ENCODE measurements at places on chromosomes 3 and 15.

DNA sequence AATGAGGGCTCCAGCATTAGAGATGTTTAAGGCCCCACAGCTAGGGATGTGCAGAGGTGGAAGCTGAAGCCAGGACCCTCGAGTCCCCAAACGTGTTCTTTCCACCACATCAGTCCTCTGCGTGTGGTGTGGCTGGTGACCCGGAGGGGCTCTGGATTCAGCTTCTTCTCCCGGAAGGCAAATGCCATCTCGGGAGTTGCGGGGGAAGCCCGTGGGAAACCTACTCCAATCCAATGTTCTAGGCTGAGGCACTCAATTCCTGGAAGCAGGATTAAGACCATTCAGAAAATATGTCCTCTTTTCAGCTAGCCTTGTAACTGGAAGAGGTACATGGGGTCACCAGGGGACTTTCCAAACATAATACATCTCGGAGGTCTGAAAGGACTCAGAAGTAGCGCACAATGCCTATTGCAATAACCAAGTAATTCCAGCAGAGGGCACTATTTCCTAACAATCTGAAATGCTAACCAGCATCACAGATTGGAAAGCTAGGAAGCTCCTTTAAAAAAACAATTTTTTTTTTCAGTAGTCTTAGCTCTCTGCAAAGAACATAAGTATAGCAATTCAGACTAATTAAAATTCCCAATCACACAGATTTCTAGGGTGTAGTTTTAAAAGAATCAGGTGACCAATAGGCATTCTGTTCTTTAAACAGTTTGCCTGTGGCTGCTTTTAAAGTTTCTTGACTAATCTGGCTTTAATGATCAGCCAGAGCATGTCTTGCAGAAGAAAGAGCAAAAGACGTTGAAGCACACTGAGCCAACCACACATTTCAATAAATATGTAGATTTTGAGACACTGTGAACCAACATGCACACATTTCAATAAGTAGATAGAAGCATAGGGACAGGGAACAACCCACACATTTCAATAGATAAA, 36.1 kb downstream of the BNC1 start:
- DNase-seq: no peak

GRCh38 chr3:117728226-117728625, 1018.6 kb downstream of the TUSC7 start:
- no peak for DNase-seq

- DNase-seq: no peak
Measured at GRCh38 chr3:48999085-48999858, 7.9 kb upstream of the WDR6 start.

DNA sequence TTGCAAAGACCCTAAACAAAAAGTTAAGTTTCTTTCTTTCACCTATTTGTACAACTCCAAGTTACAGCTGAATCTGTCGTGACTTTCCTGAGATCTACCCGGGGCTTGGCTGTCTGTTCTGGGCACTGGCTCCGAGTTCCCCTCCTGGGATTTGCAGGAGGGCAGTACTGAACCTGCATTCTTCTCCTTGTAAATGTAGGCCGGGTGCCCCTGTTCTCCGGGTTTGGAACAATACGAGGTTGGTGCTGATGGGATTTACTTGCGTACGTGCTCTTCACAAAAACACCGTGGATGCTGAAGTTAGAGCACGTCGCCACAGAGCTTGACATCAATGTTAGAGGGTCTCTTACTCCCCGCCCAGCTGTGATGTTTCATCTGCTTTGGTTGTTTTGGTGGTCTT, 48.1 kb downstream of the KLHL25 start:
- DNase-seq: no peak

DNA sequence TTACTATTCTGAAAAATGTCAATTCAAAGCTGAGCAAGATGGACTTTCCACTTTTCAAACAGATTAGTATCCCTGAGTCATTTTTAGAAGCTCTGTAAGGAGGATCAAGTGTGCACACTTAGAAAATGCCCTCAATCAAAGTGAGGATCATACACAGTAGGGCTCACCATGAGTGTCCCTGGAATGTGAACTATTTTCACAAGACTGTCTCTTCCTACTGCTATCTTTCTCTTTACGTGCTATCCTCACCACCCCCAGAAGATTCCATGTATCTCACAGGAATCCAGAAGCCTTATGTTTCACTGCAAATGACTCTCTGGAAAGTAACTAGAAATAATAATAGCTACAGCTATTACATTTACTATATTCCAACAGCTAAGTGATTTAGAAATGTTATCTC, 349.9 kb upstream of the TGFBR2 start:
- DNase-seq: no peak

DNA sequence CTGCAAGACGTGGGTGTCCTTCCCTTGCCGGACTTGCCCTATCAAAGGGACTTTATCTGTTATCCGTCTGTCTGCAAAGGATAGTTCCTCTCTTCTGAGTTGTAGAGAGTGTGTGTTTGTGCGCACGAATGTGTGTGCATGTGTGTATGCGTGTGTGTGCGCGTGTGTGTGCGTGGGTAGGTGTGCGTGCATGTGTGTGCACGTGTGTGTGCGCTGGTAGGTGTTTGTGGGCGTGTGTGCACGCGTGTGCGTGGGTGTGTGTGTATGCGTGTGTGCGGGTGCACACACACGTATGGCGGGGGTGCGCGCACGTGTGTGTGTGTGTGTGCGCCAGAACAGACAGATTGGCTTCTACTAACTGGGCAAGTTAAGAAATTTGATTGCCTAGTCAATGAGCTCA, 4.1 kb upstream of the BMF start:
- no peak for DNase-seq

DNA sequence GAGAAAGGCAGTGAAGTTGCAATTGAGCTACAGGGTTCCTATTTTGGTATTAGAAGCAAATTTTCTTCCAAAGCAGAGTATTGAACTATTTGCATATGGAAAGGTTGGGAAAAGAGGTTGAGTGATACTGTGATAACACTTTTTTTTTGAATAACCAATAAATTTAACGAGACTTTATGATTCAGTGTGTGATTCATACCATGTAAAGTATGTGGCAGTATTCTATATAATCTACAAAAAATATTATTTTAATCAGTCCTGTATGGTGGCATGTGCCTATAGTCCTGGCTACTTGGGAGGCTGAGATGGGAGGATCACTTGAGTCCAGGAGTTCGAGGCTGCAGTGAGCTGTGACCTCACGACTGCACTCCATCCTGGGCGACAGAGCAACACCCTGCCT, 206.9 kb downstream of the BBX start:
- no peak for DNase-seq

GRCh38 chr3:139378587-139379241, 10.7 kb downstream of the COPB2 start:
- no peak for DNase-seq

DNA sequence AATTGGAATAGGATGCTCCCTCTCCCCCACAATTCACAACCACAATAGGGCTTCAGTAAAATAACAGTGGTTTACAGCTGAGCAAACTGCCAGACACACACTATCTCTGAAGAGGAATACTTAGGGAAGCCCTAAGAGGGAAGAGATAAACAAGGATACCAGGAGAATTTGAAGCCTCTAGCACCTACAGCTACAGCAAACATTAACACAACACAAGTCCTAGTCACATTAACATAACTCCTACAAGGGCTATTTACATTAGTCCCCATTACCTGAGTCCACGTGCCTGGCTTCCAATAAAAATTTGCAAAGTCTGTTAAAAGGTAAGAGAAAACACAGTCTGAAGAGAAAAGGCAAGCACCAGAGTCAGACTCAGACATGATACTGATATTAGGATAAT, 346.9 kb upstream of the CDIN1 start:
- DNase-seq: no peak

DNA sequence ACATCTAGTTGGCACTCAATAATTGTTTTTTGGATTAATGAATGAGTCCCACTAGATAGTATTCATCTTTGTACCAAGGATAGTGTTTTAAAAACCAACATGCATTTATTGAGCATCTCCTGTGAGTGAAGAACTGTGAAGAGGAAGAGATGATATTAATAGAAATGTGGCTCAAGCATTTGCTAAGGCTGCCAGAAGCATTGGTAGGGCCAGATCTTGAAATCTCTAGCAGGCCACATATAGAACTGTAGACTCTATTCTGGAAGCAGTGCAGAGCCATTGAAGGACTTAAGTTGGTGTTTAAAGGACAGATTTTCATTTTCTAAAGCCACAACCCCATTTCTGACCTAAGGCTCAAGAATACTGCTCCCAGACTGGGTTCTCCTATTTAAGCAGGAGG, 99.0 kb downstream of the NEK11 start:
- DNase-seq: no peak

DNA sequence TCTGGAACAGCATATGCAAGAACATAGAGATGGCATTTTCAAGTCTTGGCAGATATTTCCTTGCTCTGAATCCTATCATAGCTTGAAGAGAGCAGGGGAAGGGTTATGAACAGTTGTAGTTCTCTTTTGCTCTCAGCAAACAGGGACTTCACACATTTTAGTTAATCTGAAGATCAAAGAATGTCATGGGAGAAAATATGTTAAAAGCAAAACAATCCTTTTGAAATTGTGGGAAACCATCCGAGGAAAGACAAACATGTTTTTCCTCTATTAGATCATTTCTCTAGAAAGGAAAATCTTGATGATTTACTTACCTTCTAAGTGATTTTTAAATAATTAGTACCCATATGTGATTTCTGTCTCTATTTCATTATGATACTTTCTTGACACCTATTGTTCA, 77.8 kb upstream of the DCBLD2 start:
- no peak for DNase-seq

DNA sequence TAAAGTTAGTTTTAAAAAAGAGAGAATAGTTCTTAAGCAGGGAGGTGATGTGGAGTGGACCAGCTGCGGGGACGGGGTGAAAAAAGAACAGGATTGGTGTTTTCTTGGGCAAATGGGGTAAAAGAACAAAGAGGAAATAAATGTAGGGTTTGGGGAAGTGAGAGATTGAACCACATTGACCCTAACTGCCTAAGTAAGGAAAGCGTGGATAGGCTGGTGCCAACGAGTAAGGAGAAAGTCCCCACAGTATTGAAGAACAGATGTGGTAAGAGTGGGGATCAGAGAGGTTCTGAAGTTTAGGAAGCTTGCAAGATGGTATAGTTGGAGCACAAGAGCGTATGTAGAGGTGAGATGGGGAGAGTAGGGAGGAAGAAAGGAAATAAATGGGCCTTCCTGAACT, 17.0 kb downstream of the IREB2 start:
- DNase-seq: no peak

DNA sequence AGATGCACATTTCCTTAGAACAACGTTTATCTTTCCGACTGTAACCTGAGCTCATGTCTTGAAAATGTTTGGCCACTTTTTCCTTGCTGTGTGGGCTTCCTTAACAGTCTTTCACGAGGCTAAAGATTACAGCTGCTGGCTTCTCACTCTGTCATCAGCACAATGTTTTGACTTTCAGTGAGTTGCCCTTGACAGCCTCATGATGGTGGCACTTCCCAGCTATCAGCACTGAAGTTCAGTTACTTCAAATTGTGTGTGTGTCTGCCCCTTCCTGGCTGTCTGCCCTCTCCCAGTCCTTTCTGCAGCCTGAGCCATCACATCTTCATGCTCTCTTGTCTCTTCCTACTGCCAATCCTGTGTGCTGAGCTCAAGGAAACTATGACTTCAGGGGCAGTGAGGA, 152.2 kb downstream of the NTRK3 start:
- no peak for DNase-seq

- DNase-seq: no peak
Measured at GRCh38 chr3:51819709-51820406, 40.8 kb upstream of the IQCF6 start.

- no peak for DNase-seq
Measured at GRCh38 chr3:172074032-172074431, 34.7 kb downstream of the FNDC3B start.

GRCh38 chr3:152922554-152922953, 87.6 kb downstream of the P2RY1 start:
- no peak for DNase-seq

GRCh38 chr3:32097768-32098167, 8.7 kb upstream of the GPD1L start:
- DNase-seq: no peak

GRCh38 chr3:114900908-114901307, 246.2 kb downstream of the ZBTB20 start:
- no peak for DNase-seq

DNA sequence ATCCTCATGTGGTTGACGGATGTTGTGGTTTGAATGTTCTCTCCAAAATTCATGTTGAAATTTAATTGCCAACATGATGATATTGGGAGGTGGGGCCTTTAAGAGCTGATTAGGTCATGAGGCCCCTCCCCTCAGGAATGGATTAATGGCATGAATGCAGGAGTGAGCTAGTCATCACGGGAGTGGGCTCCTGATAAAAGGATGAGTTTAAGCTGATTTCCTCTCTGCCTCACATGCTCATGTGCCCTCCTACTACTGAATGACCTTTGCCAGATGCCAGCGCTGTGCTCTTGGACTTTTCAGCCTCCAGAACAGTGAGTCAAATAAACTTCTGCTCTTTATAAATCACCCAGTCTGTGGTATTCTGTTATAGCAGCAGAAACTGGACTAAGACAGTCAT, 111.2 kb downstream of the MYO5A start:
- no peak for DNase-seq

DNA sequence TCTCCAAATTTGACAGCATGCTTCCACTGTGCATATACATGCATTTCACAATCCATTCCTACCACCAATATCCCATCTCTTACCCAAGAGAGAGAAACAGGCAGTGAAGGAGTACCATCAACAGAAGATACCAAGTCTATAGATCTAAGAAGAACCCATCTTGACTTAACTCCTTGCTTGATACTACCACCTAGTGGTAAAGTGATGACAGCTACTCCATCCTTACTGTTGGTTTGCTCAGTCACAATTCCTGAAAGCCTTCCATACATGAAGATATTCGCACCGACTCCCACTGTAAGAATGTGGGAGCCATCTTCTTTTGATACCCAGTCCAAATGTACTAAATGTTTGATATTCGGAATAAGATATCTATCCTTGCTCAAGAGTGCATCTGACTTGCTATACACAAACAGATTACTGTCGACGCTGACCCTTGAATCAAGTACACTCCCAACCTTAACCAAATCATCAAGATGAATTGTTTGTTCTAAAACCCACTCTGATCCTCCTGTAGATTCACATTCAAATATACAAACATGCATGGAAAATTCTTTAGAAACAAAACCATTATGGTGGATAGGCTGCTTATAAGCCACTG, 123.1 kb downstream of the DMXL2 start:
- no peak for DNase-seq

GRCh38 chr3:23496165-23496564, 293.0 kb downstream of the UBE2E2 start:
- DNase-seq: no peak

Data from activated CD4-positive, alpha-beta memory T cell treated with anti-CD3 and anti-CD28 coated beads, Interleukin-2, amount 10 ng/mL, durations not matched to agents 7 days and 5 days (primary cell).